ENCODE measurements at places on chromosomes 7 and 10. TPM values are rescaled to one million over a fixed set of nuclear protein-coding genes. Genes with fewer than 3 reads are reported as not detected.

The PIK3AP1 gene
- not detected for total RNA-seq

The DGKB gene
- 0.13 TPM for total RNA-seq

The ZNF655 gene
- total RNA-seq: 62.3 TPM

The IFIT2 gene
- total RNA-seq: 9.5 TPM

The ASB15 gene
- total RNA-seq: not detected

The ZNF804B gene
- total RNA-seq: not detected
